ENCODE measurements at places on chromosomes 1 and 21.

GRCh38 chr1:17205652-17206051 lies 724 bp downstream of the PADI1 start:
- no peak for DNase-seq

DNA sequence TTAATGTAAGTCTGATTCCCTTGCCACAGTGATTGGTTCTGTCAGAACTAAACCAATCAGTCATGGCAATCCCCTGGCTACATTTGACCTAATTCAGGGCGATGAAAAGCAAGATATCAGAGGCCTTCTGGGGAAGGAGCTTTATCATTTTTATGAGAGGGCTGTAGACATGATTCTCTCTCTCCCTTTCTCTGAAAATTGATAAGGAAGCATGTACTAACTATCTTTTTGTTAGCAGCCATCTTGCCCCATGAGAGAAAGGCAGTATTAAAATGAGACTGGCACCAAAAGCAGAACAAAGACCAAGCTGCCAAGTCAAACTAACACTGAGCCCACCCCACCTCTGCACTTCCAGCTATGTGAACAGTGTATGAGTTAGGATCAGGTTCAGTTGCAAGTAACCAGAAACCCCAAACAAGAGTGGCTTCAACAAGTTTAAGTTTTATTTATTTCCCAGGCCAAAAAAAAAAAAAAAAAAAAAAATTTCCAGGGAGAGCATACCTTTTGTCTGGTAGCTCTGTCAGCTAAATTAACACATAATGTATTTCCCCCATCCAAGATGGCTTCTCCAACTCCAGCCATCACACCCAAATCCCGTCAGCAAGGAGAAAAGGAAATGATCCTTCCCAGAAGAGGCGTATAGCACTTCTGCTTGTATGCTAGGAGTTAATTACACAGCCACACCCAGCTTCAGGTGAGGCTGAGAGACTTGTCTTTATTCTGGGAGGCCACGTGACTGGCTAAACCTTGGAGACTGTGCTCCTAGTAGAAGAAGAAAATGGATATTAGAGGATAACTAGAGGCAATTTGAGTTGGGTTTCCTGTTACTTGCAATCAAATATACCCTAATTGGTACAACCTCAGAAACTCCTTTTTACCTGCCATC lies 105.8 kb upstream of the RALGPS2 start:
- no peak for DNase-seq

DNA sequence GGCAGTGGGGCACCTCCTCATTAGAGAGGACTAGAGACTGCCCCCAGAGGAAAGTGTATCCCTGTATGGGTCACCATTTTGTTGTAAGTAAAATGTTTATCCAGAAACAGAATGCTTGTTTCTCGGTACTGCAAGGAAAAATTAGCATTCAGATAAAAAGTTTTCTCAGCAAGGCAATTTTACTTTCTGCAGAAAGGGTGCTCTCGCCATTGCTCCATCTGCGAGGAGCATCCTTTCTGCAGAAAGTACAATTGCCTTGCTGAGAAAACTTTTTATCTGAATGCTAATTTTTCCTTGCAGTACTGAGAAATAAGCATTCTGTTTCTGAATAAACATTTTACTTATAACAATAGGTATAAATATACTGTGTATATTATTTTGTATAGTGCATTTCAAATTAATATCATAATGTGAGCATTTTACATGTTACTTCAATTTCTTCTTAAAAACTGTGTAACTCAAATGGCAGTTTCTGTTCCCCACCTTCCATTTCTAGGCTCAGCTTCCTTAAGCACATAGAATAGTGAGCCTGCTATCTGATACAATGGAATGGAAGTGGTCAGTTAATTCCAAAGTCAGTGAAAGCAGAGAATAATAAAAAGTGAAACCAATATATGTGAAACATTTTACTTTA lies 76.5 kb upstream of the DESI2 start:
- DNase-seq, result no peak

DNA sequence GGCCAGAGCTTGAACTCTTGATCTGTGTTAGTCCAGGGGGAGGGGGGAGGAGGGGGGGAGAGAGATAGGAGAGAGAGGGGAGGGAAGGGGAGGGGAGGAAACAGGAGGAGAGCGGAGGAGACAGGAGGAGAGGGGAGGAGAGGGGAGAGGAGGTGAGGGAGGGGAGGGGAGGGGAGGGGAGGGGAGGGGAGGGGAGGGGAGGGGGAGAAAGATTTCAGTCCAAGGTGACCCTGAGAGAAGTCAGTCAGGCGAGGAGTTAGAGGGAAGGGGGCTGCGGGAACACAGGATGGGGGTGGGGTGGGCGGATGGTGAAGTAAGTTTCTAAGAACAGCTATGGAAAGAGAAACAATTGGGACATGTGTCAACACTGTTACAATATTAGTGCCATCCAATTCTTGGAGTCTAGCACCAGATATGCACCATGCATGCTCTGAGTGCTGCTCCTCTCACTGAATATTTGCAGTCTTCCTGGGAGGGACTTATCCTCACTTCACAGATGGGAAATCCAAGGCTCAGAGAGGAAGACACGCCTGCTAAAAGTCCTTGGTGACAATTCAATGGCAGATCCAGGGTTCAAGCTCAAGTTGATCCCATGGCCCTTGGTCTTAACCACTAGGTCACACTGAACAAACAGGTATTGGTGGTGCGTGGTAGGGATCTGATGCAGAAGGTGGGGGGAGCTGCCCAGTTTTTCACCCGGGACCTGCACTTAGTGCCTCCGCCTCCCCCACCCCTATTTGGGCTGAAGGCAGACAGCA lies 42.5 kb upstream of the ECE1 start:
- DNase-seq, result no peak

DNA sequence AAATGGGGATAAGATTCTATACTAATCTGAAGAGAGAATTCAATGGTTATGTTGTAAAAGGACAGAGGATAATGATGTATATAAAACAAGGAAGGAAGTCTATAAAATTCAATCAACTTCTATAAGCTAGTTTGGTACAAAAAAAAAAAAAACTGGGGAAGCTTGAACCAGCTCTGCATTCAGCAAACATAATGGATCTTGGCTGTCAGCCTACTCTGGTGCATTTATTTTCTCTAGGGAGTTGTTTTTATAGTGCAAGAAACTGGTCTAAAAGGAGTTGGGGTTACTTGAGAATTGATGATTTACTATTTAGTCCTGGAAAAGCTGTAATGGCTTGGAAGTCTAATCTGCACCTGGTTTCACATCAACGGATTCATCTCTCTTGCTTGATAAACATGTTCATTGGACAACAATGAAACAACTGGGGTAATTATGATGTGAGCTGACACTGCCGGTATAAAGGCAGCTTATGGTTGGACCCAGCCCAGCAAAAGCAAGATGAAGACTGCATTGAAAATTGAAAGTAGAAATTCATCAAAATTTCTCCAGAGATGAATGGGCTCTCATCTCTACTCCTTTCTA lies 199.4 kb upstream of the NRIP1 start:
- DNase-seq, result no peak

- DNase-seq, result no peak
Observed at GRCh38 chr1:70227439-70227838, 6.3 kb downstream of the SRSF11 start.

DNA sequence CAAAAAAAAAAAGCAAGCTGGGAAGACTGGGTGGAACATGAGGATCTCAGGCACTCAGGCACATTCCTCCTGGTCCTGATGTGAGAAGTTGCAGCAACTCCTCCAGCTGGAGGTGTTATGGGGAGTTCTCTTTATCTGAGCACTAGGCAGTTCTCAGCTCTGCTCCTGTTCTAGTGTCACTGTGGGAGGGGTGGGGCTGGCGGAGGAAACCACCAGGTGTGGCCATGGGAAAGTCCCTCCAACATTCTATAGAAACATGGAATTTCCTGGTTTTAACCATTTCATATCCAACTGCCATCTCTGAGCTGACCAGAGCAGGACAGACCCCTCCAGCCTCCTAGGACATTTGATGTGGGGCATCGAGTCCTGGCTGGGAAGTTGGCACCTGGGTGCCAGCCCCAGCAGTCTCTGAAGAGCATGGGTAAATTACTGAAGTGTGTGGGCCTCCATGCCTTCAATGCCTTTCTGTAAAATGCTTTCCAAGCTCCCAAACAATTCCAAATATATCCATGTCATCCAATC lies 804 bp upstream of the IKBKE start:
- peak; percentile 16 for DNase-seq

DNA sequence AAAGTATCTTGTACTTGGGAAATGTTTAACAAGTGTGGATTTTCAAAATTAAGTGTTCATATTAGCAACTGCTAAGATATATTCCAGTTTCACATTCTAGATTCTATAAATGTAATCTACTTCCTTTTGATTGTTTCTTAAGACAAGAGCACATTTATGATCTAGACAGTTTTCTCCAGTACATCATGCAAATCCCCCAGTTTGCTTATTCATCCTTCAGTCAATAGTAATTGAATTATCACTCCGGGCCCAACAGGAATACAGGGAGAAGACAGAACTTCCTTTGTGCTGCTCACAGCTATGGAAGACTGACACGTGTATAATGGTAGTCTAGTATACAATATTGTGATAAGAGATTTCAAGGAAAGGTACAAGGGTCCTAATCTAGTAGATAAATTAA lies 14.5 kb downstream of the PLA2G4A start:
- DNase-seq, result no peak

DNA sequence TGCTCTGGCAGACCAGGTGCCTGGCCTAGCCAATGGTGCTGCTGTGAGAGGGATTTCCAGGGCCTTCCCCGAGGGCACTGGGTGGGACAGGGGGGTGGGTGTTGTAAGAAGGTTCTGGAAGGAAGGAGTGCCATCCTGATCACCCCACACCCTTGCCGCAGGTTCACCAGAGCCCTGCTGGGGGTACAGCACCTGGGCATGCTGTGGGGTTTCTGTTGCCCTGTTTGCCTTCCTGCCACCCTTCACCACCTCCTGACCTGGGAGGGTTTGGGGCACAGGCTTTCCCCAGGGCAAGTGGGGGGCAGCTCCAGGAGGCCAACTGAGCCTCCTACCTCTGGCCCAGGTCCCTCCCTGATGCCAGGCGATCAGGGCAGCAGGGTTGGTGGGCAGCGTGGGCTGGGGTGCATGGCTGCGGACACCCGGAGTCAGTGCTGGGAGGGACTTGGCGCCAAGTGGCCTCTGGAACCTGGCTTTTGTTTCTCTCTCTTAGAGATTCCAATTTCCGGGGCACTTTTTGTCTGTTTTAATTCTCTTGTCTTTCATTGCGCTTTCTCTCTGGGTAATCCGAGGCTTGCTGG lies 318.8 kb downstream of the PTPRU start:
- DNase-seq, result no peak

GRCh38 chr1:155942578-155943141 lies 1.2 kb downstream of the RXFP4 start:
- no peak for DNase-seq

DNA sequence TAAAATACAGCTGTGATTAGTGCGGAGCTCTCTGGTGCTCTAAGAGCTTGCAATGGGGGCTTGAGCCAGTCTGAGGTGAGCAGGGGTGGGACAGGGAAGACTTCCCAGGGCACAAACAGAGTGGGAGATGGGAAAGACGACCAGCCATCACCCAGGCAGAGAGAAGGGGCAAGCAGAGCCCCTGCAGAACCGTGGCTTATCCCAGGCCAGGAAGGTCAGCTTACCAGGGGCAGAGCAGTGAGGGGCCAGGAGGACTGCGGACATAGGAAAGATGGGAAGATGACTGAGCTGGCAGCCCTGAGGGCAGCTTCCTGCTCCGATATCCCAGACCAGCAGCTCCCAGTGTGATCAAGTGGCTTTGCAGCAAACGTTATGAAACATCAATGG lies 55.4 kb upstream of the IFFO2 start:
- no peak for DNase-seq

GRCh38 chr1:244654108-244655038 lies 1.4 kb downstream of the DESI2 start:
- no peak for DNase-seq

DNA sequence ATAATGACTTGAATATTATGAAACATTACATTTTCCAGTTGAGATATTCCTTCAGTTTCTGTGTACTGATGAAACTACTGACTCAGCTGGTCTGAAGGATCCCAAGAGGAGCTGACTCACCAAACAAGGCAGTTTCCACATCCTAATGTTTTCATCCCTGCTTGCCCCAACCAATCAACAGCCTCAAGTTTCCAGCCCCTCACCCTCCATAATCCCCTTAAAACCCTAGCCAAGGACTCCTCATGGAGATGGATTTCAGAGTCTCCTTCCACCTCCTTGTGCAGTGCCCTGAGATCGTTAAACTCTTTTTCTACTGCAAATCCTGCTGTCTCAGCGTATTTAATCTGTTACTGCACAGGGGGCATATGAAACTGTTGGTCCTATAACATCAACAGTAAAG lies 83.1 kb upstream of the HAO2 start:
- no peak for DNase-seq

- DNase-seq, result no peak
Observed at GRCh38 chr1:24914226-24915069, 15.6 kb downstream of the RUNX3 start.

DNA sequence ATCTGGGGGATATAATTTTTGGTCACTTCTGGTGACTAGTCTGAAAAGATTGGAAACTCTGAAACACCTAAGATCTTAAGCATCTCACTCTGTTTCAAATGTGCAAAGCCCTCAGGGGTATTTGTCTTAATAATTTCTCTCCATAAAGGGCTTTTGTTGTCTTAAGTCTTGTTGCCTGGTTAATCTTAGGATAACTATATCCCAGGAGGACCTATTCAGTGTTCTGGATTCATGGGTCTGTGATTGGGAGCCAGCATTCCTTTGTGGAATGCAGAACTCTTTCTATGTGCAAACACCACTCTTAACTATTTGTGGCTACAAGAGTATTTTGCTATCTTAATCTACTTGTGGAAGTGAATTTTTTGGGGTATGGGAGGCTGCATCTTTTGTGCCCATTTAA lies 1573.0 kb upstream of the PRMT6 start:
- no peak for DNase-seq

DNA sequence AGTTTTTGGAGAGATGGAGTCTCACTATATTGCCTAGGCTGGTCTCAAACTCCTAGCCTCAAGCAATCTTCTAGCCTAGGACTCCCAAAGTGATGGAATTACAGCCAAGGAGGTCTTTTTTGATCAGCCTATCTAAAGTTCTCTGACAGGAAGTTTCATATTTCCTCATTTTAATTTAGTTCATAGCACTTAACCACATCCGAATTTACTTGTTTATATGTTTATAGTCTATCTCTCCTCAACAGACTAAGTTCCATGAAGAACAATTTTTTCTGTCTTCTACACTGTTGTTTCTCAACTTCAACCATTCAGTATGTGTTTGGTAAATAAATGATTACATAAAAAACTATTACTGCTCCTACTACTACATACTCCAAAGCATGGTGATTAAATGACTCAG lies 47.9 kb downstream of the GON4L start:
- DNase-seq, result no peak

- DNase-seq, result peak; percentile 37
Observed at GRCh38 chr1:247402120-247402675, 13.8 kb upstream of the NLRP3 start.

DNA sequence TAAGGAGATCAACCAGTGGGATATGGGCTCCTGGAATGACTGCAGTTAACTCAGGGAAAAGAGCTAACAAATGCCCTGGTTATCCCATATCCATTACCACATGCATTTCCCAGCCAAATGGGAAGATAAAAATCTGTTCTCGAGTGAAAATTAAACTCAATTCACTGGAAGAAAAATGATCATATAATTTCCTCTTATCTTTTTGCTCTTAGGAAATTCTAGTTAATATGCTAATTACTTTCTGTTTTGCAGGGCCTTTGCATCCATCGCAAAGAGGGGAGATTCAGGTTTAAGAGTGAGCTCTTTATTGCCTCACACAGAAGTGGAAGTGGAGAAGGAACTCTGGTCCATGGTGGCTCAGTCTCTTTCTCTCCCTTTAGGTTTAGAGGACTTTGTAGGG lies 3.9 kb upstream of the IL24 start:
- DNase-seq, result no peak

GRCh38 chr1:94974241-94974640 lies 47.3 kb upstream of the CNN3 start:
- DNase-seq, result no peak
